ENCODE measurements at places on chromosomes 5 and 9.

DNA sequence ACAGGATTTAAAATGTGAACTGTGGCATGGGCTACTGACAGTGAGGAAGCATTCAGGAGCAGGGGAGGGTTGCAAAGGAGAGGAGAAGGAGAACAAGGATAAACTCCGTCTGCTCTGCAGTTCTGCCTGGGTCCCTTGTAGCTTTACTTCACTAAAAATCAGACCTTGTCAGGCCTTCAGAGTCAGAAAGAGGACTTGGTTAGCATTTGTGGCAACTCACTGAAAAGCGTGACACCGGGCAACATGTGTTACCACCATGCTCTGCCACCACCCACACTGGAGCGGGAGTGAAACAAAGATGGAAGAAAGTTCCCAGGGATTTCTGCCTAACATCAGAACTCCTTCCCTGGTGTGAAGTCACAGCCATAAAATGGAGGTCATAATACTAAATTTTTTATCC is 19.3 kb downstream of the FYB1 start:
- DNase-seq = no peak

- no peak for DNase-seq
Observed at GRCh38 chr9:30775236-30775635, 1609.2 kb upstream of the ACO1 start.

DNA sequence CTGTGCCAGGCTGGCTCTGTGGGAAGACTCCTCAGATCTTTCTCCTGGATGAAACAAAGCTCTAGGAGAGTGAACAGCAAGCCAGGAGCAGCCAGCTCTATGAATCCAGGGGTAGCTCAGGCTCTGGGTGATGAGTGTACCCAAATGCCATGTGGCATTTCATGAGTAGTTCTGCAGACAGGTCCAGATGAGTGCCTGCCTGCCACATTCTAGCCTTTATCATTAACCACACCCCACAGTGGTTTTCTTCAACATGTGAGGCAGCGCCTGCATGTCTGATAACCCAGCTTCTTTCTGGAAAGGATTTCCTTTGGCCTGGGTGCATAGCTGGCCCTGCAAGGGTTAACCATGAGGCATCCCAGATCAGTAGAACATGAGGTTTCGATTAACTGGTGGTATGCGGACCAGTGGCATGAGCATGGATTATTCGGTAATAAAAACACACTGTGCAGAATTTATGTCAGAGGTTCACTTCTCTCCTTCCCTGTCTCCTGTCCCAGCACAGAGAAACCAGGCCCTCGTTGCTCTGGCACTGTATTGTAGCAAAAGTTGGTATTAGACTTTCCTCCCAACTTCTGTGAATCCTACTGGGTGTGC is 381.9 kb upstream of the ZNF462 start:
- DNase-seq = no peak

DNA sequence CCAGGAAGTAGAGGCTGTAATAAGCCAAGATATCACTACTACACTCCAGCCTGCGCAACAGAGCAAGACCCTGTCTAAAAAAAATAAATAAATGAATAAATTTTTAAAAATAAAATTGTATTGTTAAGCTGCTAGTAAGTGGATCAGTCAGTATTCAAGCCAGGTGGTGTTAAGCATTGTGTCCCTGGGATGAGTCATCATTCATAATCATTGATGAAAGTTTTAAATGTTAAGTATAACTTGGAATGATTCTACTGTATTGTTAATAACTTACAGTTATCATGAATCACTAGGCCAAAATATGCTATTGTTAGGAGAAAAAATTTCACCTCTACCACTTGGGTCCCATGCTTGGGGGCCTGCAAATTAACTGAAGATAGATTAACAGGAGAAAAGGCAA is 38.2 kb downstream of the MED10 start:
- no peak for DNase-seq

DNA sequence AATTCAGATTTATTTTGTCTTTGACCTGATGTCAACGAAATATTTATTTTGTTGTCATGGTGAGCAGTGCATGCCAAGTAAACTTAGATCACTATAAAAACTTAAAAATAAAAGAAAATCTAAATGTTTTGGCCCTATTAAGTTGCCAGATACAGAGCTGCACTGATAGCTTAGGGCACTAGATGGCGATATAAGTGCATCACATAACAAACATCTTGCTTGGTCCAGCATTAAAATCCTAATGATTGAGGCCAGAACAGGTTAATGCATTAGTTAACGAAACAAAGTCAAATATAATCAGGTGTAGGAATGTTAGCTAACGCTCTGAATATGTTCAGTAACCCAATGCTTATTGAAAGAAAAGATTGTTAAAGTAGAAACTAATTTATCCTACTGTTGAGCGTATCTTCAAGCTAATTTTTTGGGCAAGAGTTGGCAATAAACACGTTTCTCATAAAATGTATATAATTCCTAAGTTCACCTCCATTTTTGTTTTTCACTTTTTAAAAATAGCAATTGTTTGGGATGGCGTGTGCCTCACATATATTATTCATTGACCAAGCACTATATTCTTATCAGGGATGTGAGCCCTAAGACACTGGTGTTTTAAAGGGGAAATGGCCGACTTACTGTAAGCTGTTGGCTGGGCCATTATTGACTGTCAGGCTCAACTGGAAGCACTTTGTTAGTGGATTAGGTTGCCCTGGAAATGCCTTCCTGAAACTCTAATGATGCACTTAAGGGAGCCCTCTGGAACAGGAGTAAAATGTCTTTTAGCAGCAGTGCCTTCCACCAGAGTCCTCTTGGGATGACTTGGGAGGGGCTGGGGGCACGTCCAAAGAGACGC is 33.3 kb downstream of the KCTD16 start:
- no peak for DNase-seq

DNA sequence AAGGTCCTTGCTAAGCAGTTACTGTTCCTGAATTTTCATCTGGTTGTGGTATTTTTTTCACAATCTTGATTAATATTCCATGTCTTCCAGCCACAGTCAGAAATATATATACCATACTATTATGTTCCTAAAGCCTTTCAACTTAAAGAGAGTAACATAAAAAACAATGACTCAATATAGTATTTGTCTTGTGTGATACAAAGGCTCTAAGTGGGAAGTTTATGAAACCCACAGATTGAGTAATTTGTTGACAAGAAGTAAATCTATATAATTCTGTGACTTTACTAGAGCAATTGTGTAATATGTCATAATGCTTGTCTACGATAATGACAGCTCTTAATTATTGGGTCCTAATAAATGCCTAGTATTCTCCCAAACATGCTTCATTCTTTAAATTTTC is 509.4 kb downstream of the ISL1 start:
- DNase-seq = no peak

- DNase-seq = no peak
Observed at GRCh38 chr5:113427871-113428574, 6.8 kb downstream of the TSSK1B start.

DNA sequence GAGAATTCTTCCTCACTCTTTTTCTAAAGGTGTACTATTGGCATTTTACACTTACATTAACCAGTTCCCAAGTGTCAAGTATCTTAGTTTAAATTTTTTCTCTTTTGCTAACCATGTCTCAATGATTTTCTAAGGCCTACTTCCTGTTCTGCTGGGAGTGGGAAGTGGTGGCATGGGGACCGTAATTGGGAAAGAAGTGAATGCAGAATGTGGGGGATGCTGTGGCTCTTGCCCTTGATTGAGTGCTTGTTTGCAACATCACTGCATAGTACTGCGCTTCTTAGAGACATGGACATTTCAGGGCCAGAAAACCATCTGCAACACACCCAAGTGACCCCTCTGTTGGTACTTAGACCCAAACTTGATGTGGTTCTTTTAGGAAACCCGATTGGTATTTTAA is 32.8 kb downstream of the MRRF start:
- no peak for DNase-seq

DNA sequence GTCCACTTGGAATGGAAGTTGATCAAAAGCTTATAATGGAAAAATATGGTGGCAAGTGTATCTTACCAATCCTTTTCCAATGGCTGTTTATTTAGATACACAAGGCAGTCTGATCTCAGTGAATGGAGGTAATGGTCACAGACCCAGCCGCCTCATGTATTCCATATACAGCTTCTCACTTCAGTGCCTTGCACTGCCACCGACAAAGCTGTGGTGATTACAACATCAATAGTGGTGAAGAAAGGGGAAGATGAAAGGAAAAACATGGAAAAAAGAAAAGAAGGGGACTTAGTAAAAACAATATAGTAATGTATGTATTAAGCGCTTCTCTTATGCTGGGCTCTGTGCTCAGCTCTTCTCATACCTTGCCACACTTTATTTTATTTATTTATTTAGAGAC is 297.3 kb upstream of the RASA1 start:
- no peak for DNase-seq

DNA sequence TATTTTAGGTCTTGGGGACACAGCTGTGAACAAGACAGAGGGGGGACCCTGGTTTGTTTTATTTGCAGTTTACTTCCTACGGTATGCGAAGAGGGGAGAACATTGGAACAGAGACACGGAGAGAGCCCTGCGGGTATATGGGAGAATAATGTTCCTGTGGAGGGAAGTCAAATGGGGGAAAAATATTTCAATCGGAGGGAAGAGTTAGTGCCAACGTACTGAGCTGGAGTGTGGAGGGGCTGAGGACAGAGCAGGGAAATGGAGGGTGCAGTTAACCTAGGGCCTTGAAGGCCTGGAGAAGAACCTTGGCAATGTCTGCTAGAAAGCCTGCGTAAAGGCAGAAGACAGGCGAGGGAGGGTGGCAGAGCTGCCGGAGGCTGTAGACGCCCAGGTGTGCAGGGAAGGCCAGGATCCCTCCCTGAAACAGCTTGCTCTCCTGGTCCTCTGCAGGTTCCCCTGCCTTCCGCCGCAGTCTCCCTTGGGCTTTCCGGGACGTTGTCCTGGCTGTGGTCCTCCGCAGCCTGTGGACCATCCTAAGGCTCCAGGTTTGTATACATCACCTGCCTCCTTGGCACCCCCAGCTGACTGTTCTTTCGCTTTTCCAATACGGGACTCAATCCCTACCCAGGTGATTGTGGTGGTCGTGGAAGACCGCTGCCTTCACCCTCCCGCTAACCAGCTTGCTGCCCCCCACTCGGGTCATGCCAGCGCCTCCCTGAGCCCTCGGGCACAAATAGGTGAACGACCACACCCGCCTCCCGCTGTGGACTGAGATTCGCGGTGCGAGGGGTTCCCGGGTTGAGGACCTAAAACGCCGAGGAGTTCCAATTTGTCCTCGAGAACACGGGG is 1.9 kb upstream of the RACK1 start:
- DNase-seq = no peak

DNA sequence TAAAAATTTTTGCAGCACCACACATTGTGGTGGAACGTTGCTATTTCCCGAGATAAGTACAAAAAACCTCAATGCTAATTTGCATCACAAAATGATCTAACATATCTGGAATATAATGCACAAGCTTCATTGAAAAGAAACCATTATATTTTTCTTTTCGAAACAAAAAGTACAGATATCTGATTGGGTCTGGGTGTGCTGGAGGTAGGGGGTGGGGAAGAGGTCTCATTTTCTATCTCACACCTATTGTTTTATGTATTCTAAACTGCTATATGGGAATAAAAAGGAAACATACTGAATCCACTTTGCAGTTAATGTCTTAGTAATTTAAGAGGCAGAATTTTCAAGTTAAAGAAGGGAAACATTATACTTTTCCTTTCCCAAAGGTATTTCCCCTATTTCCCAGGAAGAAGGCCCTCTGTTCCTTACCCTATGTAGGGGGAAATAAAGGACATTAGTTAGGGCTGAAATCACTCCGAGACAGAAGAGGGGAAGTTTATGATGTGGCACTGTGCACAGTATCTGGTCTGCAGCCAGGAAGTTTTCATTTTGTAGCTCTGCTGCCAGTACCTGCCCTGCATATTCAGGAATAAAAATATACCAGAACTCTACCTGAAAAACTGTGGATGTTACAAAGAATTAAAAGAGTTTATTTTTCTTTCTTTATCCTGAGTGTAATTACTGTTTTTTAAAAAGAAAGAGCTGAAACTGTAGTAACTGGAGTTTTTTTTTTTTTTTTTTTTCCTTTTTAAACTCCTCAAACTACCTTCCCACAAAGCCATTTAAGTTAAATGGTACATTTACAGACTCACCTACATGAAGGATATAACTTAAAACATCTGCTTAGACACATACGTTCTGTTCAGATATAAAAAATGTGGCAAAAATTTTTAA is 7.4 kb downstream of the MEF2C start:
- DNase-seq = no peak

- no peak for DNase-seq
Observed at GRCh38 chr5:158970569-158971014, 129.1 kb downstream of the EBF1 start.
